Cortex of kidney (tissue), 1 donor: ENCODE measurements at places on chromosomes 6 and 20.

DNA sequence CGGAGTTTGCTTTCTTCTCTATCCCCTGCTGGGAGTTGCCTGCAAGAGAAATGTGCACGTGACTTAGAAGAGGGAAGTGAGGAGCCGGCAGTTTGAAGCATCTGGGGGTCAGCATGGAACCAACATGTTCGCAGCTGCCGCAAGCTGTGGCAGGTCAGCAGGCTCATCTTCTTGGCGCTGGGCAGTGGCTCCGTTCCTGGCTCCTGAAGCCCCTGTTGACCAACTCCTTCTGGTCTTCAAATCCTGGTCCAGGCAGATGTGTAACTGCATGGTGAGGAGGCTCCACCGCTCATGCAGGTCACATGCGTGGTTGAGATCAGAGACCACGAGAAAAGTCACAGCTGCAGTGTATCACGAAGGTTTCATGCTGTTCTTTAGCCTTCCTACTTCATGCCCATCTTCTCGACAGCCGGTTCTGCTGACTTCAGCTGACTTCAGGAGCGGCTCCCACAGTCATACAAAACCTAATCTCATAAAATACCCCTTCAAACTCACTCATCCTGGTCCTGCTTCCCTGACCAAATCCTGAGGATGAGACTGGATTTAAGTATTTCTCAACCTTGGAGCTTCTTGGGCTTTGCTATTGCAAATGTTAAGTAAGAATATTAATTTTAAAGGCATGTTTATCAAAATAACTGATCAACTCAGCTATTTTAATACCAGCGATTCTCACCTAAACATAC, 44.9 kb upstream of the BCAS1 start:
- DNase-seq = no peak

- no peak for DNase-seq
These were observed 27.3 kb downstream of the FAM229B start for GRCh38 chr6:112114577-112115223.

DNA sequence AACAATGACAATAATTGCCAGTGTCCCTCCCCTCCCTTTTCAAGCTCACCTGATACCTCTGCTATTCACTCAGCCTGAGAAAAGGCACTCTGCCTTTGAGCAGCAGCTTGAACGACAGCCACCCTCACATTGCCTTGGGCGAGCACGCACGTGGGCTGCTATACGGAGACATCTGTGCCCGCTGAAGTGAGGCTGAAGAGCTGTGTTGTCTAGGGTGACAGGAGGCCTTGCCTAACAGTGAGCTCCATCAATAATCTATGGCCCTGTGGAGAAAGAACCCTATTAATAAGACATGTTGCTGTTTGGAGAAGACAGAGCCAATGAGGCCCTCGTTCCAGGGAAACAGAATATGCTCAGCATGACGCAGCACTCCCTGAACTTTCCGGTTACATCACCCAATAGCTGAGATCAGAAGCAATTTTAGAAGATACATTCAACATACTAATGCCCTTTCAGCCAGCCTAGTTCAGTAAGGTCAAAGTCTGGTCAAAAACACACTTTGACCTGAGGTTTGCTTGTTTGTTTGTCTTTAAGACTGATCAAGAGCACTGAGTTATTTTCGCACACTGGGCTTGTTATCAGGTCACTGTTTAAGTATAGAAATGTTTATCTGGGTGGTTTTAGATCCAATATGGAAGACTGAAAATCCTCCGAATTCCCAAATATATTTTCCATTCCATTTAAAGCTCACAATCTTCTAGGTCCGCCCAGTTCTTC, 30.6 kb downstream of the RBM24 start:
- DNase-seq = no peak

- no peak for DNase-seq
These were observed 109.5 kb downstream of the LCA5 start for GRCh38 chr6:79427721-79428120.

DNA sequence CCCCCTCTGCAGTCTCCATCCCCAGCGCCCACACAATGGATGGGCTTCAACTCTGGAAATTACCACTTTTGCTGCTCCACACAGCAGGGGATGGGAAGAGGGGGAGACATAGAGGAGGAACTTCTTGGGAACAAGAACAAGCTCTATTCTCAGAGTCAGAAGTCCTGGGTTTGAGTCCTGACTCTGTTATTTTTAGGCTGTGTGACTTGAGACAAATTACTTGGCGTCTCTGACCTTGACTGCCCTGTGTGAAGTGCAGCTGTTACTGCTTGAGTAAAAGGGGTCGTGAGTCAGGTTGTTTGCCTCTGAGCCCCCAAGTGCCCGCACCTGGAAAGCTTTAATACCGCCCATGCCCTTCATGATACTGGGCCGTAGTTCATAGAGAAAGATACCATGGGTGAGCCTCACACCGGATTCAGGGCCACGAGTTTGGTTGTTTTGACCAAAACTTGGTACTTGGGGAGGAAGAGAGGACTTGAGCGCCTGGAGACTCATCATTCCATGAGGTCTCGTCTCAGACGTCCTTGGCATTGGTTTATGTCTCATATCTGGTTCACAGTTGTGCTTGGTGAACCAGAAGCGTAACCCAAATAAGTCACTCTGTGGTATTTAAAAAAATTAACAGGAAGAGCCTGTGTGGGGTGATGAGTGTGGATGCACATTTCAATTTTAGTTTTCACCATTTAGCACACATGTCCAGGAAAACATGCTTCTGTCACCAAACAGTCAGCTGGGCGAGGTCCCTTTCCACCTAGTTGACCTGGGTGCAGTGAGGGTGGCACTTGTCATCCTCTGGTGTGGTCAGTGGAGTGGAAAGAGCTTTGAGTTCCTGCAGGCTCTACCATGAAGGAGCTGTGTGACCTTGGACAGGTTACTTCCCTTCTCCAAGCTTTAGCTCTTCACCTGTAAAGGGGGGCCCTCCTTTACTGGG, 75.6 kb downstream of the CDC5L start:
- no peak for DNase-seq

GRCh38 chr20:25077610-25078169, 4.3 kb downstream of the VSX1 start:
- no peak for DNase-seq
